ENCODE measurements at places on chromosomes 12 and 14. TPM values are rescaled to one million over a fixed set of nuclear protein-coding genes. Genes with fewer than 3 reads are reported as not detected.

GRCh38 chr14:25516838-25517237 lies 466.9 kb upstream of the STXBP6 start:
- no peaks in the 10 kb centered on the region for H3K27me3 ChIP-seq
- no peaks in the 10 kb centered on the region for H3K36me3 ChIP-seq
- H3K4me3 ChIP-seq: no peak overlapping the region
- no peak overlapping the region for H3K27ac ChIP-seq

- H3K36me3 ChIP-seq: peaks cover 19% of the 10 kb centered on the region
- H3K4me3 ChIP-seq: peak overlapping the region; percentile 76
- no peaks in the 10 kb centered on the region for H3K27me3 ChIP-seq
- peaks cover 39% of the 10 kb centered on the region for H3K4me1 ChIP-seq
- peak; percentile 63 for DNase-seq
- peak overlapping the region; percentile 96 for H3K27ac ChIP-seq
Observed at GRCh38 chr14:68979722-68980451, 785 bp upstream of the ACTN1 start.

ARL6IP4 gene
- total RNA-seq: 205 TPM

COX8C gene
- not detected for total RNA-seq

SLC38A4 gene
- total RNA-seq: 2.3 TPM

GRCh38 chr12:27198036-27198435 lies 46.0 kb upstream of the STK38L start:
- no peaks in the 10 kb centered on the region for H3K36me3 ChIP-seq
- peak; percentile 70 for DNase-seq
- H3K27me3 ChIP-seq: no peaks in the 10 kb centered on the region
- H3K27ac ChIP-seq: peak overlapping the region; percentile 64
- peaks cover 18% of the 10 kb centered on the region for H3K4me1 ChIP-seq
- no peak overlapping the region for H3K4me3 ChIP-seq

GRCh38 chr14:55556929-55557623 lies 22.9 kb upstream of the KTN1 start:
- no peak overlapping the region for H3K27ac ChIP-seq
- H3K36me3 ChIP-seq: no peaks in the 10 kb centered on the region
- peak; percentile 84 for DNase-seq
- no peaks in the 10 kb centered on the region for H3K27me3 ChIP-seq
- H3K4me3 ChIP-seq: no peak overlapping the region

- no peaks in the 10 kb centered on the region for H3K36me3 ChIP-seq
- H3K27me3 ChIP-seq: peaks cover 34% of the 10 kb centered on the region
- no peak overlapping the region for H3K4me3 ChIP-seq
- no peak for DNase-seq
Observed at GRCh38 chr12:109679501-109680263, 33.9 kb upstream of the FAM222A start.

DNA sequence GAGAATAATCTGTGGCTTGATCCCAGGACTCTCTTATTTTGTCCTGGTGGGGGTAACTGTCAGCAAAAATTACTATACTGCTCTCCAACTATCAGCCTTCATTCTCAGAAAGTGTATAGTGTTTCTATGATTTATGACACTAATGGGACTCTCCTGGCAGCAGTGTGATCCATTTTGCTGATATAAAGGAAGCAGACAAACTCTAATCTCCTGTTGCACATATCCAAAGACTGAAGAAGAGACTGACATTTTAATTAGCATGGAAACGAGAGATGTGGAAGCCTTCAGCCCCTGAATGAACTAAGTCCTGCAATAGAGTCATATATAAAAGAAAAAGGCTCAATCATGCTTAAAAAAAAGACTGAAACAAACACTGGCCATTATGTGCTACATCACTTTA lies 127.8 kb upstream of the SSTR1 start:
- H3K27me3 ChIP-seq: no peaks in the 10 kb centered on the region
- H3K27ac ChIP-seq: no peak overlapping the region
- no peak for DNase-seq
- H3K4me1 ChIP-seq: peaks cover 2% of the 10 kb centered on the region

TXNDC16 gene
- 1.4 TPM for total RNA-seq

DNA sequence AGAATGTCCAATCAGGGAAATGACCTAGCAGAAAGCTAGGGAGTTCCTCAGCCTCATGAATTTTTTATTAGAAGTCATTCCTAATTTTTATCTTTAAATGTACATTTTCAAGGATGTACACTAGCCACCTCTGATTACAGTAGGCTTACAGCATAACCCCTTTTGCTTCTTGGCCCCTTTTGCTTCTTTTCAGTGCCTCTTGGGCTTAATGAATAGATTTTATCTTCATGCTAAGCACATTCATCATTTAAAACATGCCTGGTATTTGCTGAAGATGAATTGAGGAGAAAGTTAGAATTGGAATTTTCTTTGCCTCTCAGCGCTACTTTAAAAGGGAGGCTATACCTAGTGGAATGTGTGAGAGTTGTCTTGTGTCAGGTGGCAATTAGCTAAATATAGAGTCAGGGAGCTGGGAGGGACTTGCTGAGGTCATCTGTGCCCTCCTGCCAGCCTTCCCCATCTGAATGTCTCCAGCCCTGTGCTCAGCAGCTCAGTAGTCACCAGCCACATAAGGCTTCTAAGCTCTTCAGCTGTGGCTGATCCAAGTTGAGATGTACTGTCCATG lies 132.1 kb downstream of the SAMD4A start:
- H3K27me3 ChIP-seq: no peaks in the 10 kb centered on the region
- H3K27ac ChIP-seq: no peak overlapping the region
- H3K4me3 ChIP-seq: no peak overlapping the region
- no peak for DNase-seq

- H3K36me3 ChIP-seq: no peaks in the 10 kb centered on the region
- peaks cover 17% of the 10 kb centered on the region for H3K27me3 ChIP-seq
- DNase-seq: no peak
- no peak overlapping the region for H3K27ac ChIP-seq
Observed at GRCh38 chr14:65186951-65187350, 84.6 kb upstream of the MAX start.

GRCh38 chr12:30152705-30153104 lies 369.0 kb upstream of the TMTC1 start:
- no peak overlapping the region for H3K27ac ChIP-seq
- no peaks in the 10 kb centered on the region for H3K4me1 ChIP-seq
- H3K27me3 ChIP-seq: no peaks in the 10 kb centered on the region

ZNF891 gene
- 0.56 TPM for total RNA-seq

DNA sequence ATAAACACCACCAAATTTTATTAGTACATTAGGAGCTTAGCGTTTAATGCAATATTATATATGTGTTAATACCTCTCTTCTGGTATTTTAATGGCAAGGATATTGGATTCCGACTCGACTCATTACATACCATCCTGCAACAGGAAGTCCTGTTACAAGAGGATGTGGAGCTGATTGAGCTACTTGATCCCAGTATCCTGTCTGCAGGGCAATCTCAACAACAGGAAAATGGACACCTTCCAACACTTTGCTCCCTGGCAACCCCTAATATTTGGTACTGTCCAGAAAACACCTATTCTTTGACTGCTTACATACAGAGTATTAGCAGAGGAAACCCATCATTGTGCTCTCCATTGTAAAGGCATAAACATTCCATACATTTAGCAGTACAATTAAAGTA lies 45.2 kb downstream of the VEZT start:
- no peaks in the 10 kb centered on the region for H3K27me3 ChIP-seq
- no peaks in the 10 kb centered on the region for H3K4me1 ChIP-seq
- H3K36me3 ChIP-seq: peaks cover 22% of the 10 kb centered on the region

- H3K36me3 ChIP-seq: no peaks in the 10 kb centered on the region
- DNase-seq: peak; percentile 59
- no peaks in the 10 kb centered on the region for H3K27me3 ChIP-seq
- no peak overlapping the region for H3K4me3 ChIP-seq
- no peak overlapping the region for H3K27ac ChIP-seq
- peaks cover 7% of the 10 kb centered on the region for H3K4me1 ChIP-seq
Observed at GRCh38 chr12:101695706-101696105, 1.7 kb upstream of the CHPT1 start.

OAS1 gene
- total RNA-seq: not detected

DNA sequence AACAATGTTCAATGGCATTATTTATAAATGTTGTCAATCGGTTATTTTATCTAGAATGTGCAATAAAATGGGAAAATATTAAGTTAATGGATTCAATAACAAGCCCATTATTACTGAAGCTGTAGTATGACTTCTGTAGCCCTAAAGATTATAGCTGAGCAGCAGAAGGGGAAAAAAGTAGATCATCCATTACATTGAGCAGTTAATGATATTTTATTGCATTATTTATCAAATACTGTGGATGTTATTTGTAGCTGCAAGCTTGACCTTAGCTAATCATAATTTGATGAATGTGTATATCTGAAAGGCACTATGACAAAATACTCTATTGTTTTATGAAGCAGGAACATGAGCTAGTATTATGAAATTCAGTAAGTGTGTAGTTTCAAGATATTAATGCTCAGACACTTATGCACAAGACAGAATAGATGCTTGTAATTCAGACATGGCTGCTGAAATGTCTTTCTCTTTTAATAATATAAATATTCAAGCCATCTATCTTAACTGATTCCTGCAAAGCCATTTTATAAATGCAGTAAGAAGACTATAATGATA lies 131.5 kb upstream of the MGAT4C start:
- no peaks in the 10 kb centered on the region for H3K27me3 ChIP-seq
- H3K4me1 ChIP-seq: no peaks in the 10 kb centered on the region
- no peak for DNase-seq
- no peaks in the 10 kb centered on the region for H3K36me3 ChIP-seq

DNA sequence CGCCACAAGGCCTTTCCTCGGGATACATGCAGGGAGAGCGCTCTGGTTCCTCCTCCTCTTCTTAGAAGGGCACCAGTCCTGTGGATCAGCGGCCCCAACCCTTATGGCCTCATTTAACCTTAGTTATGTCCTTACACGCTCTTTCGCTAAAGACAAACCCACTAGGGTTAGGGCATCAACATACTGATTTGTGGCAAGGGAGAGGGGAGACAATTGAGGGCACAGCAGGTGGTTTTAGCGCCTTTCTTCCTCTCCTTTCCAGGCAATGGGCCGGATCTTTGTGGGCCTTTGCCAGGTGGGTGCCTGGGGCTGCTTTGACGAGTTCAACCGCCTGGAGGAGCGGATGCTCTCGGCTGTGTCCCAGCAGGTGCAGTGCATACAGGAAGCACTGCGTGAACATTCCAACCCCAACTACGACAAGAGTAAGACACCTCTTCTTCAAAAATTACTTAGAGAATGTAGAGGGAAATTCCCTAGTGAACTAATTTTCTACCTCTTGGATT lies 43.6 kb downstream of the DYNC1H1 start:
- DNase-seq: no peak
- no peak overlapping the region for H3K4me3 ChIP-seq
- H3K4me1 ChIP-seq: no peaks in the 10 kb centered on the region
- peaks cover 84% of the 10 kb centered on the region for H3K36me3 ChIP-seq

DDN gene
- 0.18 TPM for total RNA-seq

DNA sequence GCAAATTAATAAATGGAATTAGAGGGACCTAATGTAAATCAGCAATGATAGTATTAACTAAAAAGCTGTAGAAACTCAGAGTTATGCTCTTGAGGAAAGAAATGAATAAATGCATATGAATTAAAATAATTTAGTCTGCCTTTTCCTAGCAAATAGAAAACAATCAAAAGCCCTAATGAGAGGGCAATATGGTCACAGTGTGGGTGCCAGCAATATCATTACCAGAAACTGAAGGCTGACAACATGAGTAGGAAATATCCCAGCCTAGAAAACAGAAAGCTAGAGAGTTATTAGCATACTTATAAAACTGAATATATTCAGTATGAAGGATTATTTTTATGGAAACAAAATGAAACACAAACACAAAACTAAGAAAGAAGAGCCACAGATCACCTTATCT lies 987.5 kb upstream of the SEL1L start:
- no peak overlapping the region for H3K27ac ChIP-seq
- no peaks in the 10 kb centered on the region for H3K4me1 ChIP-seq
- H3K36me3 ChIP-seq: no peaks in the 10 kb centered on the region
- H3K4me3 ChIP-seq: no peak overlapping the region

DNA sequence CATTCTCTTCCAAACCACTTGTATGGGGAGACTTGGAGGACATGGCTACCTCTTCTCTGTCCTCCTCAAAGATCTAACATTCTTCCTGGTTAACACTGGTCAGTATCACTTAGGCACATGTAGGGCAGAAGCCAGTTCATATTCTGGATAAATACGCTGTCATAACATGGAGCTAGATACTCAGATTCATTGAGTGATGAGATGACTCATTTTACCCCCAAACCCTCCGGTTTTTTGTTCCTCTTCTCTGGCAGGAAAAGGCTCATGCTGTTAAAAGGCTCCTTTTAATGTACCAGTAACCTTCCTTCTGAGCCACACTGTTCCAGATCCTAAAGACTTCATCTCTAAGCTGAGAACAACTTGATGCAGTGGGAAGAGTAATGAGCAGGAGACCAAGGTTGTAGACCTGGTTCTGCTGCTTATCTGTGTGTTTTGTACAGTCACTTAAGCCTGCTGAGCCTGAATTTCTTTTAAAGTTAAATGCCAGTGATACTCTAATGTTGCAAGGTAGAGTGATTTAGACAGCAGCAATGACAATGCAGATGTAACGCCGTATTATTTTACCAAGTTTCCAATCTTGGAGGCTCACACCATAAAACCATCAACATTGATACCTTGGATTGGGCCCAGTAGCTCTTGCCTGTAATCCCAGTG lies 57.3 kb upstream of the ELK3 start:
- H3K4me3 ChIP-seq: no peak overlapping the region
- H3K27me3 ChIP-seq: peaks cover 7% of the 10 kb centered on the region
- peaks cover 10% of the 10 kb centered on the region for H3K4me1 ChIP-seq
- DNase-seq: peak; percentile 31
- no peaks in the 10 kb centered on the region for H3K36me3 ChIP-seq

- no peaks in the 10 kb centered on the region for H3K27me3 ChIP-seq
- no peaks in the 10 kb centered on the region for H3K36me3 ChIP-seq
- DNase-seq: no peak
- peak overlapping the region; percentile 92 for H3K4me3 ChIP-seq
Observed at GRCh38 chr12:14773685-14774073, 29.6 kb downstream of the WBP11 start.

- DNase-seq: peak; percentile 77
- peak overlapping the region; percentile 99 for H3K27ac ChIP-seq
- no peaks in the 10 kb centered on the region for H3K27me3 ChIP-seq
- no peaks in the 10 kb centered on the region for H3K36me3 ChIP-seq
- H3K4me1 ChIP-seq: peaks cover 20% of the 10 kb centered on the region
Observed at GRCh38 chr12:42564556-42564955, 25.0 kb downstream of the PRICKLE1 start.

- H3K27me3 ChIP-seq: no peaks in the 10 kb centered on the region
- H3K4me3 ChIP-seq: no peak overlapping the region
- DNase-seq: peak; percentile 54
Observed at GRCh38 chr14:32470161-32470715, 141.1 kb downstream of the AKAP6 start.

GPR137C gene
- total RNA-seq: 0.72 TPM

KRT79 gene
- not detected for total RNA-seq

- DNase-seq: no peak
- no peak overlapping the region for H3K27ac ChIP-seq
- no peaks in the 10 kb centered on the region for H3K4me1 ChIP-seq
- no peaks in the 10 kb centered on the region for H3K27me3 ChIP-seq
- H3K4me3 ChIP-seq: no peak overlapping the region
Observed at GRCh38 chr14:64329149-64329548, 35.0 kb upstream of the ESR2 start.

- H3K27ac ChIP-seq: no peak overlapping the region
- no peak overlapping the region for H3K4me3 ChIP-seq
- H3K4me1 ChIP-seq: no peaks in the 10 kb centered on the region
- DNase-seq: peak; percentile 20
- peaks cover 5% of the 10 kb centered on the region for H3K27me3 ChIP-seq
Observed at GRCh38 chr12:52539083-52539820, 13.7 kb downstream of the KRT71 start.
